ENCODE measurements at places on chromosomes 4 and X.

DNA sequence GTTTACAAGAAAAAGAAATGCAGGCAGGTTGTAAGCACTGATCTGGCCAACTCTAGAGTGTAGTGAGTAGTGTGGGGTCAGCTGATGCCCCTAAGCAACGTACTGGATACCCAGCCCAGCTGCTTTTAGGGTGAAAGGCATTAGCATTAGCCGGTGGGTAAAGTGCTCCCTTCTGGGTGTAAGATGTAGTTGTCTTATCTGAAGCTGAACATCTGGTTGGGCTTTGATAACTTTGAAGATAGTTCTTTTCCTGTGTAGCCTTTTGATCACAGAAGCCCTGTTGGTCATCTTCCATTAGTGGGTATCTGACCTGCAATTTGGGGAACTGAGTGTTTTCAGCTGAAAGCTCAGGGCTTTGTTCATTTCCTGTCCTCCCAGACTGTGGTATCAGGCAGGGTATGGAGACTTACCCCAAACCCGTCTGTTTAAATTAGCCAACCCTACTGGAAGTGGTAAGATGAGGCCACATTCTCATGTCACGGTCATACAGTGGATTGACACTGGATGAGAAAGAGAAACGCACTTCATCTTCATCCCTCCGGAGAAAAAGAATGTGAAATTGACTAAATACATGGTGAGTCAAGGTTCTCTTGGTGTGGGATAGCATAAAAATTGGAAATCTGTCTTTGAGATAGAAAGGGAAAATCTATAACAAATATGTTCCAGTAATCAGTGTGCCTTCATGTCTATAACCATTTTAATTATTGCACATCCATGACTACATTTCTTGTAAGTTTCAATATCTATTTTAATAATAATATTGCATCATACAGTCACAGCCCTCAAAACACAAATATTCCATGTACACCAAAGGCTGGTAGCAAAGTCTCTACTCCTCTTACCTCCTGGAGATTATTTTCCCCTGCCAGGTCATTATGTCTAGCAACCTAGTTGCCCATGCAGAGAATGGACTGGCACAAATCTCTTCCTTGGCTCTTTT lies 8.7 kb downstream of the RHOH start:
- no peak for DNase-seq

DNA sequence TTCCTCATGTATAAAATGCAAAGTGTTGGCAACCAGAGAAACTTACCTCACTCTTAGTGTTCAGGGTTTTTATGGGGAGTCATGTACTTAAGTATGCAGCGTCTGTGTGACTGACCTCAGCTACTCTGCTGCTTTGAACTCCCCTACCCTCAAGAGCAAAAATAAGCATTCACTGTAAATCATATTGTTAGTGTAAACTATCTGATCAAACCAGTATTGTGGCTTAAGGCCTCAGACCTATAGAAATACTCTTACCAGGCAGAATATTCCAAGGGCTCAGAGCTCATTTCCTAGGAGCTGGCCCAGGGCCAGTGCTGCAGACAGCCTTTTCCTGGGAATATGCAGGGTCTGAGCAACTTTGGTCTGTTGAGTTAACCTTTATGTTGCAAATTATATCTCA lies 453.1 kb downstream of the CCSER1 start:
- DNase-seq, result no peak

DNA sequence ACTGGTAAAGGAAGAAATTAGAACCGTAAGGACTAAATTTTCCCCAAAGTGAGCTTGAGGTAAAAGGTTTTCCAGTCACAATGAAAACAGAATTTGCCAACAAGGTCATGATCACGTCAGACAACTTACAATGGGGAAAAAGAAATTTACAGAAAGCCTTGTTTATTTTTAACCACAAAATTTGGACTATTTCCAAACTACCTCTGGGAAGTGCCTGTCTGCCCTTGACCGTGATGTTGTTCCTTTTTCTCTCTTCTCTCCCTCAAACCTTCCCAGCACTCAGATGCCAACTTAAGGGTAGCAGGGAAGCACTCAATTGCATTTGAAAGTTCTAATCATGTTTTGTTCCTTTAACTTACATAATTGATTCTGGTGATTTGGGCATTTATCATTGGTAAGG lies 32.5 kb downstream of the MEPE start:
- DNase-seq, result no peak

GRCh38 chrX:36913551-36913950 lies 94.6 kb upstream of the FAM47C start:
- peak; percentile 2 for DNase-seq

GRCh38 chrX:28718450-28718849 lies 131.2 kb downstream of the IL1RAPL1 start:
- no peak for DNase-seq

- DNase-seq, result peak; percentile 76
Observed at GRCh38 chr4:140237616-140238350, 83.8 kb upstream of the MAML3 start.

- DNase-seq, result no peak
Observed at GRCh38 chr4:7351014-7351413, 83.7 kb downstream of the PSAPL1 start.

GRCh38 chr4:141636082-141636770 lies at the start of gene IL15:
Gene IL15 (plus strand): TSS chr4:141636583. CDS start chr4:141719465, 82,882 bp downstream.
- peak; percentile 35 for DNase-seq

- DNase-seq, result peak; percentile 48
Observed at GRCh38 chr4:174154215-174154854, 129.1 kb downstream of the FBXO8 start.

- DNase-seq, result no peak
Observed at GRCh38 chrX:130340271-130340670, 552 bp downstream of the SLC25A14 start.

GRCh38 chrX:39450234-39450977 lies 647.4 kb downstream of the BCOR start:
- no peak for DNase-seq

- no peak for DNase-seq
Observed at GRCh38 chr4:121304893-121305292, 75.9 kb downstream of the QRFPR start.

DNA sequence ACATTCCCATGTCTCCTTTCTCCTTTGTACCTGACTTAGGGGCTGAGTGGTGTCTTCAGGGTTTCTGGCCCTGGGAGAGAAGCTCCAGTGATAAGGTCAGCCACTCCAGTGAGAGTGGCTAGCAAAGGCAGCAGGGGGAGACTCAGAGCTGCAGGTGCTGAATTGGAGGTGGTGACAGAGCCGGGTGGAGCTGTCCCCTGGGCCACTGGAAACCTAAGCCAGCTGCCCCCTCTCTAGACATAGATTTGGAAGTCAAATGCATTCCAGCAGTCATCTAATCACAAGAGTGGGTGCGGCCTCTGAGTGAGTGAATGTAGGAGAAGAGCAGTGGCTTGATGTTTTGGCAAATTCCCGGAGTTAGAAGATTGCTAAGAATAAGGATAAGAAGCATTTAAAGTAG lies 28.5 kb downstream of the TRIM2 start:
- DNase-seq, result no peak

DNA sequence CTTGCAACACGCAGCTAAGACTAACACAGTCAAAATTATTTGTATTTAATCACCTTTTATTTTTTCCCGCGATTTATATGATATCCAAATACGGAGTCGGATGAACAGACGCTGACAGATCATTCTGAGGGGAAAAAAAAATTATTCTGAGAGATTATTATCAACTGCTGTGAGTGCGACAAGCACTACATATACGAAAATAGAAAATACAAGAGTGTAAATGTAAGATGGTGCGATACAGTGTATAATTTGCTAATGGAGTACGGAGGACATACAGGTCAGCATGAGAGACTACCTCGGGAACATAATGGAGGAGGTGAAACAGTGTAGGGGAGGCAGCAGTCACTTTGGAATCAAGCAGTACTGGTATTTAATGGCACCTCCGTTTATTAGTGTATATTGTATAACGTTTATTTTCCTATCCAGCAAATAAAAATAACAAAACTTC lies 2.8 kb upstream of the LIN54 start:
- no peak for DNase-seq

- no peak for DNase-seq
Observed at GRCh38 chr4:101418055-101418454, 70.7 kb upstream of the PPP3CA start.

- DNase-seq, result no peak
Observed at GRCh38 chr4:5753366-5753765, 42.4 kb downstream of the EVC start.

- DNase-seq, result no peak
Observed at GRCh38 chr4:4668355-4669210, 126.7 kb upstream of the STX18 start.

DNA sequence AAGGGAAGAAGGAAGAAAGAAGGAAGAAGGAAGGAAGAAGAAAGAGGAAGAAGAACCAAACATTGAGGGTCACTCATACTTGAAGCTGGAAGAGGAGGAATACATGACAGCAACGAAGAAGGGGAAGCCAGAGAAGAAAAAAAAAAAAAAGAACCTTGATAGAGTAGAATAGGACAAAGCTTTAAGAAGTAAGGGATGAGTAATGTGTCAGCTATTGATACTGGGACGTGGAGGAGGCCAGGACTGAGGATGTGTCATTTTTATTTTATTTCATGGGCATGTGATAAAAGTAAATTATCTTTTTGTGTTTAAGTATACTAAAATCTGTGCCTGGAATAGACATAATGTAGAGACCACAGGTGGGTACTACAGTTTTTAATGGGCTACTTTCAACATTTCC lies 6.4 kb downstream of the EDA2R start:
- DNase-seq, result no peak

DNA sequence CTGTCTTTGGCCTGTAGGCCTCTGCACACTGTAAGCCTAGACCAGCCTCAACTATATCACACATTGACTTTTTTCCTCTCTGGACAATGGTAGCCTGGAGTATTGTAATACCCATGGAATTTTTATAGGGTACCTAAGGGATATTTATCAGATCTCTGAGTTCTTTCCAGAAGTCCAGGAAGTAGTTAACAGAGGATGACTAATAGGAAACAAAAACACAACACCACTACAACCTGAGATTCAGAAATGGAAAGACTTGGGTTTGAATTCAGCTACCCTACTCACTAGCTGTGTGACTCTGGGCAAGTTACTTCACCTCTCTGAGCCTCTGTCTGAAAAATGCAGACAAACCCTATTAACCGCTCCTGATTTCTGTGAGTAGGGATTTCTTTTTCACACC lies 7.7 kb upstream of the STX18 start:
- no peak for DNase-seq

DNA sequence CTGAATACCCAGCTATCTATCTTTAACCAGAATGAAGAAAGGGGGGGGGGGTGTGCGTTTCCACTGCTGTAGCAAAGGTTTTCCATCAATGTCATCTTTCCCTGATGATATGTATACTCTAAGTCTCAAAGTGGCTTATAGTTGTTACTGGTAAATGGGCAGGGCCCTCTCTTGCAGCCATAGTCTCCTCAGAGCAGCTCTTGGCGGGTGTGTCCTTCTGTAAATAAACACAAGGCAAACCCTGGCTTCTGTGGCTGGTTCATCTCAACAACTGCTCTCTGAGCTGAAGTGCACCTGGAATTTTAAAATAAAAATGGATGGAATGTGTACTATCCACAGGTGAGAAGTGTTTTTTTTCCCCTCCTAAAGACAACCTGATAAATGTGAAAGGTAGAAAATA lies 57.5 kb upstream of the SCML1 start:
- DNase-seq, result no peak

- no peak for DNase-seq
Observed at GRCh38 chr4:14452764-14453163, 549.5 kb upstream of the CPEB2 start.

- peak; percentile 52 for DNase-seq
Observed at GRCh38 chr4:110869862-110870572, 247.1 kb upstream of the PITX2 start.

DNA sequence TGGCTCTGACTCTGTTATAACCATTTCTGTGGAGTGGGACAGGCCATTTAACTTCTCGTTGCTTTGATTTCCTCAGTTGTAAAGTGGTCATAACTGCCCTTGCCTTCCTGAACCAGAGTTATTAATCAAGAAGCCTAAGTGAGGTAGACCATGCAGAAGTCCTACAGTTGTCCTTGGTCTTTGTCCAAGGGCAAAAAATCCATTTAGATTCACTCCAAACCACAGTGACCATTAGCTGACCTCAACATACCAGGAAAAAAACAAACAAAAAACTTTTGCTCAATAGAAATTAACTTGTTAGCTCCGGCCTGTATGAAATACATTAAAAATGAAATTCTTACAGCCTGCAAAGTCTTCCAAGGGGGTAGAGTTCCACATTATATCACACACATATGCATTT lies 52.7 kb downstream of the TBC1D9 start:
- no peak for DNase-seq

DNA sequence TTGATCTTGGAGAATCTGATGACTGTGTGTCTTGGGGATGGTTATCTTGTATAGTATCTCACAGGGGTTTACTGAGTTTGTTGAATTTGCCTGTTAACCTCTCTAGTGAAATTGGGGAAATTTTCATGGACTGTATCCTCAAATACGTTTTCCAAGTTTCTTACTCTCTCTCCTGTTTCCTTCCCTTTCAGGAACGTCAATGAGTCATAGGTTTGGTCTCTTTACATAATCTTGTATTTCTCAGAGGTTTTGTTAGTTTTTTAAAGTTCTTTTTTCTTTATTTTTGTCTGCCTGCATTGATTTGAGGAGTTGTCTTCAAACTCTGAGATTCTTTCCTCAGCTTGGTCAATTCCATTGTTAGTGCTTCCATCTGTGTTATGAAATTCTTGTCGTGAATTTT lies 227.7 kb upstream of the GPRIN3 start:
- no peak for DNase-seq

DNA sequence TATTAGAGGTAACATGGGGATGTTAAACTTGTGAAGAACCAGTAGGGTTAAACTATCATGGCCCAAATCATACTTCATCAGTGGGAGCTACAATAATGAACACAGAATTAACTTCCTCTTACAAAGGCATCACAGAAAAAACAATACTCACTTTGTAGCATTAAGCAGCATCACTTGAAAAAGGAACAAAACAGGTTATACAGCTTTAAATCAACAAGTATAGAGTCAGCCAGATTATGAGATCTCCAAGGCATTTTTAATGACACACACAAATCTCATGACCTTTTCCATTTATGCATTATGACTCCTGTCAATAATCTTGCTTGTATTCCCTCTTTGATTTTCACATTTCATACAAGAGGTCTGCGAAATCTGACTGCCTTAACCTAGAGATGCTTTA lies 18.3 kb downstream of the FBXL5 start:
- DNase-seq, result no peak

- no peak for DNase-seq
Observed at GRCh38 chr4:568351-568652, 7.8 kb downstream of the TMEM271 start.

- DNase-seq, result no peak
Observed at GRCh38 chr4:19195696-19196095, 1056.0 kb upstream of the SLIT2 start.

- DNase-seq, result no peak
Observed at GRCh38 chrX:13627306-13627705, 25.6 kb upstream of the TCEANC start.

All from COLO829 (cell line).